Esophagus muscularis mucosa (tissue), 4 donors: ENCODE measurements at places on chromosomes 11 and 22. TPM values are rescaled to one million over a fixed set of nuclear protein-coding genes. Genes with fewer than 3 reads are reported as not detected.

DNA sequence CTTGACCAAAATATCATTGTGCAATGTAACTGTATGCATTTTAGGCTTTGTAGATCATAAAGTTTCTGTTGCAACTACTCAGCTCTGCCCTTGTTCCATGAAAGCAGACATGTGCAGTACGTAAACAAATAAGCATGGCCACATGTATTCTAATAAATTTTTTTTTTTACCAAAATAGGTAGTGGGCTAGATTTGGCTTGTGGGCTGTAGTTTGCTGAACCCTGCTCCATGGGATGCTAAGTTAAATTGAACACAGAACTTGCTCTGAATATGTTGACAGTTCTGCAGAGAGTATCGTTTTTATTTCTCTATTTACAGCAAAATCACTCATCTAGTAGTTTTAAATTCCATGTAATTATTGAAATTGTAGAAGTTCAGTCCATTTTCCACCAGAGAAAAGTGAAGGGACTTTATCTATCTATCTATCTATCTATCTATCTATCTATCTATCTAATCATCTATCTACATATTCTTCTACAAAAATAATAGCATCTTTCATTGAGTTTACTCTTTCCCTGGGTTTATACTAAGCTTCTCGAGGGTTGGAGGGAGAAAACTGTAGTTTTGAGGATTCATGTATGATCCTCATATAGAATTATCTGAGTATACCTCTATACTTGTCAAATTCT is 9.5 kb upstream of the OOSP4A start:
- no peak for DNase-seq

- DNase-seq, result no peak
Measured at GRCh38 chr11:57387289-57388030, 3.0 kb downstream of the PRG2 start.

GRCh38 chr11:119816660-119817059 is 87.7 kb upstream of the NECTIN1 start:
- no peak for DNase-seq

- no peak for DNase-seq
Measured at GRCh38 chr22:28015676-28016601, 96.9 kb upstream of the PITPNB start.

GRCh38 chr11:133337951-133338418 is 194.3 kb downstream of the OPCML start:
- DNase-seq, result no peak

DNA sequence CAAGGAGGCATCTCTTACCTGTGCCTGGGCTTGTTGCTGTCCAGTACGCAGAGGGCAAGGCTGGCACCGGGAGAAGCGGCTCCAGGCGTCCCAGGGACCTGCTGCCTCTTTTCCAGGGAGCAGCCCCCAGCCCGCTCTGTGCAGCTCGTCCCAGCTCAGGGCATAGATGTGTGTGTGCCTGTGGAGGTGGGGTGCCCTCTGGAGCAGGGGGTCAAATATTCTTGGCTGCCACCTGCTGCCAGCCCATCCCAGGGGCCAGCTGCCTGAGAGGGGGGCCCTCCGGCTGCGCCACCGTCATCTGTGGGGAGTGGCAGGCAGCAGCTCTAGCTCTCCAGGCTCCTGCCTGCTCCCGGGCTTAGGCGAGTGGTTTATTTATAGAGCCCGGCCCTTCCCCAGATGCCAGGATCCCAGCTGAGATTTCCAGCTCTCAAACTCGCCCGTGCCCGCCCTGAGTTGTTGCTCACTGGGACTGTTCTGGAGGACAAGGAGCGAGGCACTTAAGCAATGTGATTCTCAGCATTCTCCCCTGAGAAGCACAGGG is 87.5 kb downstream of the RTL6 start:
- DNase-seq, result no peak

- DNase-seq, result peak; percentile 66
Measured at GRCh38 chr22:39913321-39913720, 12.4 kb downstream of the GRAP2 start.

- DNase-seq, result no peak
Measured at GRCh38 chr11:46918788-46919513, 601 bp upstream of the LRP4 start.

DNA sequence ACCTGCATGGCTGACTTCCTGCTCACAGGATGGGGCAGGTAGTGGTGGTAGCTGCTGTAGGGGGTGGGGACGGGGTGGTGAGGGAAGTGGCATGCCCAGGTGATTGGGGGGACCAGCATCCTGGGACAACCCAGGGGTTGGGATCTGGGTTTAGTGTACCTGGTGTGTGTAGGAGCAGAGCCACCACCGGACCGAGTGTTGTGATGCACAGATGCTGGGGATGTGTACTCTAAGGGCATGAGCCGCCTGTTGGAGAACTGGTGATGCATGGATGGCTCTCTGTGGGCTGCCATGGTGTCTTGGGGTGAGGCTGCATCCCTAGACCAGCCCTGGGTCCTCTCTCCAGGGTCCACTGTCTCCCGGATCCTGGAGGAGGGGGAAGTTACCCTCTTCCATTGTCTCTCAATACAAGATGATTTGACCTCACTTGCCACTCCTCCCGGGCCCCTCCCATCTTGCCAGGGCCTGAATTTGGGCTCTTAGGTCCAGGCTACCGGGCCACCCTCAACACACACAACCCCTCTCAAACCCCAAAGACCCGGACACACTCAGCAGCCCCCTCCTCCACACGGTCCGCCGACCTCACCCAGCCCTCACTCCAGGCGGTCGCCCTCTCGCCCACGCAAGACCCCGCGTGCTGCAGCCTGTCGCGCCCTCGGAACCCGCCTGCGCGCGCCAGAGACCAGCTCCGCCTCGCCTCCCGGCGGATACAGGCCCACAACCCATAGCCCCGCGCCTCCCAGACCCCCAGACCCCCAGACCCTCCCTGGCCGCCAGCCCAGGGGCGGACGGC is 619 bp downstream of the LRRC75B start:
- DNase-seq, result no peak

DNA sequence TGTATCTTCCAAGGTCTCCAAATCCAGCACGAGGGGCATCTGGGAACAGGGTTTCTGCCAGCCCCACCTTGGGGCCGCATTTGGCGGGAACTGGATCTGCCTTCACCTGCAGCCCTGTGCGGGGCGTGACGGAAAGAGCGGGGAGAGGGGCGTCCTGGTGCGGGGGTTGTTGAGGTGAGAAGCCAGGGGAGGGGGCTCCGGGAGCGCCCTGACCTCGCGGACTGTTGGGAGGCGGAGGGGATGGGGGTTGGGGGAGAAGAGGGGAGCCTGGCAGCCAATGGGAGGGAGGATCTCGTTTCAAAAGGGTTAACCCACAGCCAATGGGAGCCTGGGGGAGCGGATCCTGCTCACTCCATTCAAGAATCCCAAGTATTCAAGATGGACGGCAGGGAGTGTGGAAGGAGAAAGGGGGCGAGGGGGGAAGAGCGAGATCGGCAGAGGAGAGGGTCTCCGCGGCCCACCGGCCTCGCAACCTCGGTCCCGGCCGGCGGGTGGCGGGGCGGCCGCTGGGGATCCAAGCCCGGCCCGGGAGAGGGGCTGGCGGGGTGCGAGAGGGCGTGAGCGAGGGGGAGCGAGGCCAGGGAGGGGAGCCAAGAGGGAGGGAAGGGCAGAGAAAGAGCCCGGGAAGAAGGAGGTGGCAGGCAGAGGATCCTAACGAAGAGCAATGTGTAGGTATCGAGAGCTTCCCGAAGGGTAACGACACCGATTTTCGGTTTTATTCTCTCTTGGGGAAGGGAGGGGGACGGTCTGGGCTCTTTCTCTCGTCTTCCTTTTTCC is 11.5 kb downstream of the YPEL4 start:
- no peak for DNase-seq

- peak; percentile 92 for DNase-seq
Measured at GRCh38 chr11:118012083-118012669, 26.0 kb downstream of the IL10RA start.

- DNase-seq, result no peak
Measured at GRCh38 chr11:92758241-92758780, 211.1 kb upstream of the MTNR1B start.

GRCh38 chr11:76782531-76783293 is 444 bp upstream of the TSKU start:
- peak; percentile 98 for DNase-seq

DNA sequence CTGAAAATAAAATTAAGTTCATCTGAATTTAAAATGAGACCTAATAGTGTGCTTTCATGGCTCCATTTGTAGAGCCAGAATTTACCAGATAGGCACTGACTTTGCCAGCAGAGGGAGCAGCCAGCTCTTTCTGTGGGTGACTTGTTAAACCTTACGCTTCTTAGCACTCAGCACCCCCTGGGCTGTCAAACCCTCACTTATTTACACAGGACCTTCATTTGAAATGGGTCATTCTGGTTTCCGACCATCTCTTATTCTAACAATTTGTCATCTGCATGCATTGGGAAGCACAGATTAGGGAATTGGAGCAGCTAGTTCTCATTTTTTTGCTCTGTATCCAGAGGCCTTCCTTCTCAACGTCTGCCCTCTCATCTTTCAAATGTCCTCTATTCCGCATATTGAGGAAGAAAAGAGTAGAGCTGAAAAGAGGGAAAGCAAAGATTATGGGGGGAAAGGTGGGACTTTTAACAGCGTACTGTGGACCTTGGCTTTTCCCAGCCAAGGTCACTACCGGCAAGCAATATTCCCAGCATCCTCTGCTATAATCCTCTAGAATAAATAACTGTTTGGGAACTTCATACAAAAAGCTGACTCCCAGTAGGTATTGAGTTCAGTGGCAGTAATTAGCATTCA is 3.1 kb downstream of the ASRGL1 start:
- DNase-seq, result no peak

DNA sequence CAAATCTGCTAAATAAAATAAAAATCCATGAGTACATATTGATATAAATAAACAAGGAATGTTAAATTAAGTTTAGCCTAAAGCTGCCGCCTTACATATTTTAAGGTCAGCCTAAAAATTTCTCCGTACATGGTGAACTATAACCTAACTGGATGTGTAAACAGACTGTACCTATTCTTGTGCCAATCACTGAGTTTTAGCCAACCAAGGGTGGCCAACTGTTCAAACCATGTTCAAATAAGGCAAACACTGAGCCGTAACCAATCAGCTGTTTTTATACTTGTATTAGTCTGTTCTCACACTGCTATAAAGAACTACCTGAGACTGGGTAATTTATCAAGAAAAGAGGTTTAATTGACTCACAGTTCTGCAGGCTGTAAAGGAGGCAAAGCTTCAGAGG is 8.6 kb upstream of the QSER1 start:
- no peak for DNase-seq

- no peak for DNase-seq
Measured at GRCh38 chr22:31715147-31715778, 34.7 kb downstream of the PRR14L start.

NUDT8 gene
- 4.5 TPM for total RNA-seq

PHOX2A gene
- 1.2 TPM for total RNA-seq

ARRB1 gene
- 81.2 TPM for total RNA-seq

KCNK4 gene
- not detected for total RNA-seq

BEST1 gene
- total RNA-seq, result 4.6 TPM

NCAPH2 gene
- 43.3 TPM for total RNA-seq

PKNOX2 gene
- 4.1 TPM for total RNA-seq
